Right ventricle myocardium inferior (tissue), 1 donor: ENCODE measurements at places on chromosomes 16 and 17. TPM values are rescaled to one million over a fixed set of nuclear protein-coding genes. Genes with fewer than 3 reads are reported as not detected.

DNA sequence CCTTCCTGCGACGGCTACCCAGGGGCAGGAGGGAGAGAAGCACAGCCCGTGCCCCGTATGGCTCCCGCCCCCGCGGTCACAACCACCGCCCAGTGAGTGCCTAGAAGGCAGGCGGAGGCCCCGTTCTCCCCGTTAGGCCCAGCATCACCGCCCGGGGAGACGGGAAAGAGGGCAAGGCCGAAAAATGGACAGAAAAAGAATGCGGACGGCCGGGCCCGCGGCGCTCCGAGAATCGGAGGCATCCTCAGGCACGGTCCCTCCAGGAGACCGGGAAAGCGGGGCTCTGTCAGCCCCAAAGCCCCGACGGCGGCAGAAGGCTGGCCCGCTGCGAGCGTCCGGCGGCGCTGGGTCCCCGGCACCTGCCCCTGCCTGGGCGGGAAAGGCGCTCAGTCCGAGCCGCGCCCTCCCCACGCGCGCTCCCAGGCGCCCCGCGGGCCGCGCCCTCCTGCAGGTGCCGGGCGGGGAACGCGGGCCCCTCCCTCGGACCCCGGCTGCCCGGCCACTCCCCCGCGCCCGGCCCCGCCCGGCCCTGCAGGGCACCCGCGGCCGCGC lies 407 bp downstream of the MCRIP1 start:
- DNase-seq: no peak

DNA sequence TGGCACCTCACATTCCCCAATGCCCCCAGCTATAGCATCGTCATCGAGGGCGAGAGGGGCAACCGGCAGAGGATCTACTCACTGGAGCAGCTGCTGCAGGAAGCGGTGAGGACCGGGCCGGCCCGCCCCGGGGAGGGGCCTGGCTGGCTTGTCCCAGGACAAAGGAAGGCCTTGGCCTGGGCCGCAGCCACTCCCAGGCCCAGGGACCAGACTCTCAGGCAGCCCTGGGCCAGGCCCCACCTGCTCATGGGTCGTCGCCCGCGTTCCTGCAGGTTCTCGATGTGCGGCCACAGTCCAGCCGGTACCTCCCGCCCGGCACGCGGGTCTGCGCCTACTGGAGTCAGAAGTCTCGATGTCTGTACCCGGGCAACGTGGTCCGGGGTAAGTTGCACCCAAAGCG lies 53.4 kb downstream of the ACTG1 start:
- no peak for DNase-seq

- DNase-seq: no peak
These were observed 5.2 kb downstream of the EPN2 start for GRCh38 chr17:19242323-19242722.

DNA sequence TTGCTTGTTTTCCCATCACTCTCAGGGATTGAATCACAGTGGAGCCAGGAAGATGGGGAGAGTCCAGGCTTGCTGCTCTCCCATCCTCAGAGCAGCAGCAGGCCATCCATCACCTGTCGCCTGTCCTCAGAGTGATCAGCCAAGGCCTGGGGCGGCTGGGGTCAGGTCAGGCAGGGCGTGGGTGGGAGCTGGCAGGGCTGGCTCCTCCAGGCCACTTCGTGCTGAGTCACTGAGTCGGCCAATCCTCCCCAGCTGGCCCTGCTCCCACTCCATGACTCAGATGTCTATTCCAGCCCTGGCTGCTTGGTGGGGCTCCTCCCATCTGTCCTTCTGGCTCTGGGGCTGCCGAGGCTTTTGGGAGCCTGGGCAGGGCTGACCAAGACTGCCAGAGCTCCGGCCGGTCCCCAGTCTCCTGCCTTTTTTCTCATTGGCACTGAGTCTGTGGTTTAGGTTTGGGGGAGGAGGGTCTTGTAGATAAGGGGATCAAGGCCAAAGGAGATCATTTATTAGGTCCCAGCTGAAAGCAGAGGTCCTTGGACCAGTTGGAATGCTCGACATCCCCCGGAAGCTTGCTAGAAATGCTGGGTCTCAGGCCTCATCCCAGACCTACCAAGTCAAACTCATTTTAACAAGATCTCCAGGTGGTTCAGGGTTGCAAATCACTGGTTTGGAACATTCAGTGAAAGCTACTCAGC lies 72.7 kb downstream of the ABCC1 start:
- DNase-seq: peak; percentile 95

Gene CDIP1
- total RNA-seq: 46.3 TPM

GRCh38 chr16:30996985-30997724 lies 12.1 kb downstream of the HSD3B7 start:
- DNase-seq: peak; percentile 92

GRCh38 chr17:28899212-28899815 lies 1.8 kb upstream of the FLOT2 start:
- DNase-seq: no peak

- DNase-seq: no peak
These were observed 79.7 kb upstream of the NOL11 start for GRCh38 chr17:67637901-67638641.

DNA sequence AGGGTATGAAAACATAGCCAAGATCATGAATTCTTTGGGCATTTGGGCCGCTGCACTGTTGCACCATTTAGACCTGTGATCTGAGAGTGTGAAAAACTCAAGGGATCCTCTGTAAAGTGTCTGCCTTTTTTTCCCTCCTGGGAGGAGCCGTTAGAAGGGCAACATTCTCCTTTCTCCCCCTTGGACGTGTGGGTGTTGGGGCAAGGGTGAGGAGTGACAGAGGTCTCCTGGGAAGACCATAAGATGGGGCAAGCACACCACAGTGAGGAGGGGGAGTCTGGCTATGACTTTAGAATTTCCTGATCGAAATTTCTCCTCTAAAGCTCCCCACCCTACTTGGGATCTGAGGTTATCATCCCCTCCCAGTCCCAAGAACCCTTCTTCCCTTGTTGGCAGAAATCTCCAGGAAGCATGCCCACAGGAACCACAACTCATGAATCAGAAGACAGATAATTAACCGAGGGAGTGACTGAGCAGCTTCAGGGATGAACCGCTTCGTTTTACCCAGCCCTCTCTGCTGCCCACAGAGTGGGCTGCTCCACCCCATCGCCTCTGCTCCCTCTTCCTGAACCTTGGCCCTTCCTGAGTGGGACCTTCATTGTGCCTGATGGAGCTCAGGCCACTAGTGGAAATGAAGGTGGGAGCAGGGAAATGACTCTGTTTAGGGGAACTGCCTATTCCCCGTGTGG lies 4.2 kb downstream of the ITGB3 start:
- DNase-seq: no peak

- no peak for DNase-seq
These were observed 65.8 kb upstream of the RASL10B start for GRCh38 chr17:35665662-35666061.

DNA sequence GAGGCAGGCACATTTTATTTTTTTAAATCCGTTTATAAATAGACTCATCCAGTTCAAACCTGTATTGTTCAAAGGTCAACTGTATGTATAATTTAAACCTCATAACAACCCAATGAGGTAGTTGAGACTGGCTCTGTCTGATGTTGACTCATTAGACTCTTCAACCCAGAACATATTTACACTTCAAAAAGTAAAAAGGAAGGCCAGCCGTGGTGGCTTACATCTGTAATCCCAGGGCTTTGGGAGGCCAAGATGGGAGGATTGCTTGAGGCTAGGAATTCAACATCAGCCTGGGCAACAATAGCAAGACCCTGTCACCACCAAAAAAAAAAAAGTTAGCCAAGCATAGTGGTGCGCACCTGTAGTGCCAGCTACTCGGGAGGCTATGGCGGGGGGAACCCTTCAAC lies 32.5 kb upstream of the DHRS7B start:
- DNase-seq: no peak

DNA sequence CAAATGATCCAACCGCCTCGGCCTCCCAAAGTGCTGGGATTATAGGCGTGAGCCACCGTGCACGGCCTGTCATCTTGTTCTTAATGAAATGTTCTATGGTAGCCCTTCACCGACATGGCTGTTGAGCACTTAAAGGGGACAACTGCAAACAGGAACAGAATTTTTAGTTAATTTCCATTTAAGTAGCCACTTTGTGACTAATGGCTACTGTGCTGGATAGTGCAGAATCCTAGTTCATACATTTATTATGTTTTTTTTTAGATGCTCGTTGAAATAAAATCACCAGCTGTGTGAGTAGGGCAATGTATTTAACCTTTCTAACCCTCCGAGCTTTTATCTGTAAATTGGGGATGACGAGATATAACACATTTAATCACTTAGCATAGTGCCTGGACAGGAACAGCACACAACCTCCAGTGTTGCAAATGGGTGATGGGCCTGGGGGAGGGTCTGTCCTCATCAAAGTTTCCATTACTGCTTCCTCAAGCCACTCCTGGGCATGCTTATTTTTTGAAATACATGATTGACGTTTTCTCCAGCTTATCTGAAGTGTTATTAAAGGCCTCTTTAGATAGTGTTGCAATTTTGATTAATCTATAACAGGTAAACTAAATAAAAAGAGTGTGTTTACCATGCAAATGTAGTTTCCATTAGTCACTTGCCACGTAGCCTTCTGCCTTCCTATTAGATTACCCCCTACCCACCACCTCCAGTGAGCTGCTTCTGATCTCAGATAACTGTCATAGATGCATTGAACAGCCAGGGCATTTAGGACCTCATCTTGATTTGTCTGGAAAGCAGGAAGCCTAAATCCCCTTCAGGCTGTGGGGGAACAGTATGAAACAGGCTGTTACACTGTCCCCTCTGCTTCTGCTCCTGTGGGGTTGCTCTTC lies 42.5 kb upstream of the TANC2 start:
- no peak for DNase-seq

Gene ZNF688
- 12.2 TPM for total RNA-seq

GRCh38 chr17:60412701-60413100 lies 9.6 kb upstream of the CHCT1 start:
- no peak for DNase-seq

DNA sequence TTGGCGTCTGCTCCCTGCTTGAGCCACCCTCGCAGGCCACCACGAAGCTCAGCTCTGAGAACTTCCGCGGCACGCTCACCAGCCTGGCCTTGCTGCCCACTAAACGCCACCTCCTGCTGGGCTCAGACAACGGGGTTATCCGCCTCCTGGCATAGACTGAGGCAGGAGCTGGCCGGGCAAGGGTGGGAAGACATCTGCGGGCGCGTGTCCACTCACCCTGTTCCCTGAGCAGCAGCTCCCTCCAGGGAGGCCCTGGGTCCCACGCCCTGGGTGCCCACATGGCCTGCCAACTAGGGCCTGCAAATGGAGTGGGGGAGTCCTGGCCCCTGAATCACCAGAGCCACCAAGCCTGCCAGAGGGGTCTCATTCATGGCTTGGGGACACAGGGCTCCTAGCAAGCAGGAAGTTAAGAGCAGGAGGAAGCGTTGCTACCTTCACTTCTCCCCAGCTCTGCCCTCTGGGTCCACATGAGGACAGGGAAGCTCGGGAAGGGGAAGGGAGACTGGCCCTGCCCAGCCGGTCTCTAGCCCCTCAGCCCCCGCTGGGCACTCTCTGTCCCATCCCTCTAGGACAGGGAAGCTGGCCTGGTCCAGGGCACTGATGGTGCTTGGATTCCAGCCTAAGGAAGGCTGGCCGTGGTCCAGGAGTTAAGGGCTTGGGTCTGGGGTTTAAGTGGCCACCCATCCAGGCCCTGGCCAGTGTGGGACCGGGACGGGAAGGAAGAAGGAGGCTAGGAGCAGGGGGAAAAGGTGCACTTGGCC lies 5.0 kb upstream of the SERPINF2 start:
- no peak for DNase-seq

Gene MYH13
- total RNA-seq: not detected

Gene C17orf78
- not detected for total RNA-seq

GRCh38 chr16:48546774-48547173 lies 63.2 kb downstream of the N4BP1 start:
- DNase-seq: no peak

Gene ATXN7L3
- 40.8 TPM for total RNA-seq

DNA sequence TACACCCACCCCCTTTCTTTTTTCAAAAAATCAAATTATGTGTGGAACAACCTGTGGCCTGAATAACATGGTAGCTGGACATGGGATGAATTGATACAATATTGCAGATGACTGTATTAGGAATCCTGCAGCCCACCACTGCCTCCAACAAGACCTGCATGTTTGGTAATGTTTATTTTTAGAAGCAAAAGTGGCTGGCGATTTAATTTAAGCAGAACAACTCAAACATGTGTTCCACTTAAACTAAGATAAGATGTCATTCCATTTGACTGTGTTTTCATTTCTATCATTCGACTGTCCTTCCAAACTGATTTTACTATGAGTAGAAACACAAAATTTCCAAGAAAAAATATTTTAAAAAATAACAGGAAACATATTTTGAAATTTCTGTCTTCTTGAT lies 10.1 kb upstream of the DHRS7C start:
- no peak for DNase-seq

DNA sequence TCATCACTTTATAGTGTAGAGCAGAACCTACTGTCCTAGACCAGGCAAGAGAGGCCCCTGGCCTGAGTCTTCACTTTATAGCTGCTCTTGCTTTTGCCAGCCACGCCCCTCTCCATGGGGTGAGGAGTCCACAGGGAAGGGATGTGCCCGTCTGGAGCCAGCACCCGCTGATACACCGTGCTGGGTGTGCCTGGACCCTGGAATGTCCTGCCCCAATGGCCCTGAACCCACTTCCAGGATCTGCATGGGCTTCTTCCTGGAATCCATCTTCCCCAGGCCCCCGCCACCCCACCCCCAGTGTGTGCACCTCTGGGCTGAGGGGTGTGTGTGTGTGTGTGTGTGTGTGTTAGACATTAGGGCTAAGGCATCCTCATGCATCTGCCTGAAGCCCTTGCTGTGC lies 44.9 kb downstream of the MEOX1 start:
- no peak for DNase-seq

DNA sequence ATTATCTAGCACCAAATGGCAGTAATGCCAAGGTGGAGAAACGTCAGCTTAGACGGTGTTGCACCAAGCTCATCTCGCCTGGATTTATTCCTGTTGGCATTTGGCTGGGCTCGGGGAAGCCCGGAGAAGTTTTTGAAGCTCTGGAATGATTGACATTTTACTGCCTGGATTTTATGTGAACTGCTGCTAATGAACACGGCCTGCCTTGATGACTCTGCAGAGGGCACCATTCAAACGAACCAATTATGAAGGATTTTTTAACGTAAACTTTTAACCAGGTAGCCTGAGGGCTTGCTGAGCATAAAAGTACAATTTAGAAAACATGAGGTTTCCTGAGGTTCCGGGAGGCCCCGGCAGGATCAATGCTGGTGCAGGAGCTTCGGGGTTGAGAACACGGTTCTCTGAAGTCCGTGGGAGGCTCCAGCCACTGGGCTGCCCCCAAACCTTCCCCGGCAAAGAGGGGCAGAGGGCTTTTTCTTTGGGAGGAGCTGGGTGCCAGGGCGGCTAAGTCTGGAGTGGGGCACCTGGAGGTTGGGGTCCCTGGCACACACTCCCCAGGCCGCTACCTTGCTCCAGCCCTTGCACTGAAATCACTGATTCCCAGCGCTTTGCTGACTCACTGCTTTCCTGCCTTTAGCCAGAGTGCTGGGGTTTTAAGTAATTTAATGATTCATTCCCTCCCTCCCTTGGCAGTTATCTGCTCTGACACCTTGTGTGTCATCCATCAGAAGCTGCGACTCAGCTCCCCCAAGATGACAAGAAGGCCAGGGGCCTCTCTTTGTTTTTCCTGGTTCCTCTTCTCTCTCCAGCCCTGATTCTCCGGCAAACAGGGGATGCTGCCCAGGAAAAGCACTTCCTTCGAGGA lies 161.2 kb upstream of the IRX3 start:
- no peak for DNase-seq
